ENCODE measurements at places on chromosomes 2 and 18. TPM values are rescaled to one million over a fixed set of nuclear protein-coding genes. Genes with fewer than 3 reads are reported as not detected.

DNA sequence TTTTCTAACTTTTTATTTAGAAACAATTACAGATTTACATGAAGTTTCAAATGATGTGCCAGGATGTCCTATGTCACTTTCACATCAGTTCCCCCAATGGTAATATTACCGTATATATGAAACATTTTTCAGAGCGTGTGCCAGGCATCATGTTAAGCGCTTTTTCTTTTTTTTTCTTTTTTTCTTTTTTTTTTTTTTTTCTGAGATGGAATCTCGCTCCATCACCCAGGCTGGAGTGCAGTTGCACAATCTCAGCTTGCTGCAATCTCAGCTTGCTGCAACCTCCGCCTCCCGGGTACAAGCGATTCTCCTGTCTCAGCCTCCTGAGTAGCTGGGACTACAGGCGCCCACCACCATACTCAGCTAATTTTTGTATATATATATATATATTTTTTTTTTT lies 5.6 kb upstream of the PPP4R1 start:
- no peak for DNase-seq

Gene MPV17
- 89.1 TPM for polyA plus RNA-seq

Gene NEU4
- 2.5 TPM for polyA plus RNA-seq

- no peak for DNase-seq
Measured at GRCh38 chr2:66772618-66773017, 337.7 kb downstream of the MEIS1 start.

DNA sequence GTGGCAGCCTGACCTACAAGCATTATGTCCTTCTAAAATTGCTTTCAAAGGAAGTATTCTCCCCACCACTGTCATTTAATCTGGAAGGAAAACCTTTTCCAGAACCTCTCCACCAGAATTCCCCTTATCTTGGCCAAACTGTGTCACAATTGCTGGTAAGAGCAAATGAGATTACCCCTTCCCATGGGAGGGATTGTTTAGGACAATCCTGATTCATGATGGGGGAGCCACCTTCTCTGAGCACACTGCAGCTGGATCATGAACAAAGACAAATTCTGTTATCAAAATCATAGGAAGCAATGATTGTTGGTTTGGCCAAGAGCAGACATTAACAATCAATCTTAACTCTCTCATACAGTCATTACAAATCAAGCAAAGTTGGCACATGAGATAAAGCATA lies 18.1 kb upstream of the ATOH8 start:
- no peak for DNase-seq

Gene CD8B2
- polyA plus RNA-seq = 0.24 TPM

GRCh38 chr2:241834527-241835210 lies 24.0 kb downstream of the PDCD1 start:
- no peak for DNase-seq

- peak; percentile 76 for DNase-seq
Measured at GRCh38 chr2:168155046-168155445, 92.3 kb downstream of the STK39 start.
